Peyer's patch (tissue), 4 donors: ENCODE measurements at places on chromosomes 11 and 22. TPM values are rescaled to one million over a fixed set of nuclear protein-coding genes. Genes with fewer than 3 reads are reported as not detected.
A peak's percentile ranks its signal among the peaks of the same experiment; 100 is the strongest.

MYBPC3 gene
- total RNA-seq, result not detected

DNA sequence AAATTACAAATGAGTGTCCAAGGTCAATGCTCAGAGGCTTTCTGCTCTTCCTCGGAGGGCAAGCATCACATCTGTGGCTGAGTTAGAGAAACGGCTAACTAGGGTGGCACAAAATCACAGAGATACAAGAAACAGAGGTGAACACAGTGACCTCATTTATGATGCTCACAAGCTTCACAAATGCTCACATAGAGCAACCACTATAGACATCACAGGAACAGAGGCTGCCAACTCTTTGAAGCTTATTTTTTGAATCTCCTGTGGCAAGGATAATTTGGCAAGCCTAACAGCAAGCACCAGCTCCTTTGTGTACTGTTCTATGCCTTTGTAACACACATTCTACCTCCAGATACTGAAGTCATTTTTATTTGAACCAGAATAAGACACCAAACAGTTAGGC, 416.5 kb upstream of the DDI1 start:
- no peak overlapping the region for H3K4me3 ChIP-seq
- H3K4me1 ChIP-seq, result no peaks in the 10 kb centered on the region
- no peak overlapping the region for H3K27ac ChIP-seq

DNA sequence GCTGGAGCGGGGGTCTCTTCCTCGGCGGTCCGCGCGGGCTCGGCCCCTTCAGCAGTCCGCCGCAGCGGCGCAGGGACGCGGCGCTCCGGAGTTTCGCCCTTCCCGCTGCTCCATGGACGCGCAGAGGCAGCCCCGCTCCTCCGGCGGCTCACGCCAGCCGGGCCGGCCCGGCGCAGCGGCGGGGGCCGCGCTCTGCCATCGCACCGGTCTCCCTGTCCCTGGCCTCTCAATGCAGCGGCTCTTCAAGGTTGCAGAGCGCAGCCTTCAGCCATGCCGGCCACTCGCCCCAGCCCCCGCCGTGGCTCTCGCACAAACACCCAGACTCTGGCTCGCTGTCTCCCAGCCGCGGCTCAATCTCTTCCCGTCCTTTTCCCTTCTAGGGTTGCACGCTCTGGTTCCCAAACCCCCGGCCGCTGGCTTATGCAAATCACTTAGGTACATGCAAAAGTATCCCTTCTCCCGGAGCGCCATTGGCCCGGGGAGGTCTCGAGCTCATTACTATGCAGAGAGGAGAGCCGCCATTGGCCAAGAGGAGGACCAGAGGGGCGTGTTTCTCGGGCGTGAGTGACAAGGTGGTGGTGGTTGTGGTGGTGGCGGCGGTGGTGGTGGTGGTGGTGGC, at the start of gene LGR4:
Gene LGR4 (minus strand): TSS at position 393 of the 619 bp plus-strand sequence. CDS start 488 bp downstream, outside the sequence.
- H3K4me3 ChIP-seq, result peak within 1 kb of the TSS; percentile 83
- no peaks in the 10 kb centered on the region for H3K4me1 ChIP-seq
- H3K27me3 ChIP-seq, result no peaks in the 10 kb centered on the region
- DNase-seq, result peak; percentile 96
- peak within 1 kb of the TSS; percentile 77 for H3K27ac ChIP-seq
- H3K36me3 ChIP-seq, result no peaks in the 10 kb centered on the region

DNA sequence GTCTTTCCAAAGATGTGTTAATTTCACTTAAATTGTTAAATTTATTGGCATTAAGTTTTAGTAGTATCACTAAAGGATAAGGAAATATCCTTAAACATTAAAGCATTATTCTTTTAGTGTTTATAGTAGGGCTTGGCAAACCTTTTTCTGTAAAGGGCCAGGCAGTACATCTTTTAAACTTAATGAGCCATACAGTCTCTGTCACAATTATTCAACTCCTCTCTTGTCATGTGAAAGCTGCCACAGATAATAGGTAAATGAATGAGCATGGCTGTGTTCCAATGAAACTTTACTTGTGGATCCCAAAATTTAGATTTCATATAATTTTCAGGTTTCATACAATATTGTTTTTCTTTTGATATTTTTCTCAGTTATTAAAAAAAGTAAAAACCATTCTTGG, 268.2 kb upstream of the C11orf87 start:
- no peaks in the 10 kb centered on the region for H3K4me1 ChIP-seq
- H3K4me3 ChIP-seq, result no peak overlapping the region
- no peak overlapping the region for H3K27ac ChIP-seq
- H3K36me3 ChIP-seq, result no peaks in the 10 kb centered on the region
- DNase-seq, result no peak
- H3K27me3 ChIP-seq, result no peaks in the 10 kb centered on the region

DNA sequence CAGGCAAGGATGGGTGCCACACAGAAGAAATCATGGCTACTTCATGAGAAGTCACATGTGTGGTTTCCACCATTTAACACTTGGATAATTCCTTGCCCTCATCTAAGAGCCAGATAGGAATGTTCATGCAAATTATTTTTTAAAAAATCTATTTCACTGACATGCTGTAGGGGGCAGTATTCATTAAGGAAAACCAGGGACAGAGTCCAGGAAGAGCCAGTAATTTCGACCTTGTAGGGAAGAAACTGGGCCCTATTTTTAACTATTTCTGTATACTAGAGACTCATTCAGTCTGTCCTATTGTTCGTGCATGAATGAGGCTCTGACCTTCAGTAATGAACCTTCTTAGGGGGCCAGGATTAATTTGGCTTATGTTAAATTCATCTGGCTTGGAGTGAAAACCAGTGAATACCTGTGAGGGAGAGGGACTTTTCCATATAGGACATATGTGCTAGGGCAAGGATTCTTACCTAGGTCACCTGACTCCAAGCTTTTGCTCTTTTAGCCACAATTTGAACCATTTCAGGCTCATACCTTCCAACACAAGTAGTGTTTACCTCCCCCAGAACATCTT, 192.7 kb downstream of the NAV2 start:
- H3K36me3 ChIP-seq, result no peaks in the 10 kb centered on the region
- H3K4me3 ChIP-seq, result no peak overlapping the region
- no peak for DNase-seq
- no peaks in the 10 kb centered on the region for H3K27me3 ChIP-seq
- H3K27ac ChIP-seq, result no peak overlapping the region
- no peaks in the 10 kb centered on the region for H3K4me1 ChIP-seq

DNA sequence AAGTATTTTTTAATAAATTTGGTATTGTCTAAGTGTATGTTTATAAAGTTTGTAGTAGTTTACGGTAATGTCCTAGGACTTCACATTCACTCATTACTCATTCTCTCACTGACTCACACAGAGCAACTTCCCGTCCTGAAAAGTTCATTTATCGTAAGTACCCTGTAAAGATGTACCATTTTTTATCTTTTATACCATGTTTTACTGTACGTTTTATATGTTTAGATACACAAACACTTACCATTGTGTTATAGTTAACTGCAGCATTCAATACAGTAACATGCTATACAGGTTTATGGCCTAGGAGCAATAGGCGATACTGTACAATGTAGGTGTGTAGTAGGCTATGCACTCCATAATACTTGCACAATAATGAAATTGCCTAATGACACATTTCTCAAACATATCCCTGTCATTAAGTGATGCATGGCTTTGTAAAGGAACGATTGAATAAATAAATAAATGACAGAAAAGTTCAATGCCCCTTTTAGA, 12.5 kb upstream of the CARD18 start:
- H3K36me3 ChIP-seq, result no peaks in the 10 kb centered on the region
- no peaks in the 10 kb centered on the region for H3K4me1 ChIP-seq
- H3K27me3 ChIP-seq, result no peaks in the 10 kb centered on the region
- H3K4me3 ChIP-seq, result no peak overlapping the region

DNA sequence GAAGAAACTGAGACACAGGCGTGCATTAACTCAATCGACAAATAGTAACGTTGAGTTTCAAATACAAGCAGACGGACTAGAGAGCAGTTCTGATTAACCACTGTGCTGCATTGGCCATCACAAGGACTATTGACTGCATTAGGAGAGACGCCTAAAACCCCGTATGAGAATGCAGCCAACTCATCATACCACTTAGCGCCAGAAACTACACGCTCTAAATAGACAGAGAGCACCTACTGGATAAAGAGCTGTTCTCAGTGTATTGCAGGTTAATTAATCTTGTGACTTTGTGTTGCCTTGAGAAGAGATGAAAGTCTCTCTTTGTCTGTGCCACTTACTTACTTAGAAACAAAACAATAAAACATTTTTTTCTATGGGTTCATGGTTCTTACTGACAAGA, 484.0 kb downstream of the OPCML start:
- no peaks in the 10 kb centered on the region for H3K27me3 ChIP-seq
- no peaks in the 10 kb centered on the region for H3K4me1 ChIP-seq
- H3K36me3 ChIP-seq, result no peaks in the 10 kb centered on the region
- no peak overlapping the region for H3K27ac ChIP-seq
- H3K4me3 ChIP-seq, result no peak overlapping the region

TTLL8 gene
- not detected for total RNA-seq

DNA sequence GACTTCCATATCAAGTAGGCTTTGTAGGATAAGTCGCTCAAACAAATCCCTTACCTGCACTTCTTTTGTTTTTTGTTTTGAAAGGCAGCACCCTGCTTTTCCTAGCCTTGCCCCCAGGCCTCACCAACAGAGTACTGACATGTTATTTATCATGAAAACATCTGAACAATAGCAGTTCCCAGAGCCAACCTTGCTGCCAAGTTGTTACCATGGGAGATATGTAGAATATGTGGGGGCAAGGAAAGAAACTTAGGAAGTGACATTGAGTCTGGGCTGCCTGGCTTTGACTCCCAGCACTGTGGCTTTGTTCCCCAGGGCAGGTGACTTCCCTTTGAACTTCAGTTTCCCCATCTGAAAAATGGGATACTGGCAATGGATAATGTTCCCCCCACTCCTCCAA, 53.4 kb upstream of the CRYBB3 start:
- no peaks in the 10 kb centered on the region for H3K4me1 ChIP-seq
- H3K4me3 ChIP-seq, result no peak overlapping the region
- no peaks in the 10 kb centered on the region for H3K36me3 ChIP-seq
- H3K27me3 ChIP-seq, result no peaks in the 10 kb centered on the region
- no peak overlapping the region for H3K27ac ChIP-seq

- peaks cover 71% of the 10 kb centered on the region for H3K36me3 ChIP-seq
- no peaks in the 10 kb centered on the region for H3K27me3 ChIP-seq
- no peak for DNase-seq
- H3K4me1 ChIP-seq, result no peaks in the 10 kb centered on the region
- no peak overlapping the region for H3K27ac ChIP-seq
- H3K4me3 ChIP-seq, result no peak overlapping the region
These were observed 108.2 kb downstream of the BCR start for GRCh38 chr22:23288301-23289129.

DNA sequence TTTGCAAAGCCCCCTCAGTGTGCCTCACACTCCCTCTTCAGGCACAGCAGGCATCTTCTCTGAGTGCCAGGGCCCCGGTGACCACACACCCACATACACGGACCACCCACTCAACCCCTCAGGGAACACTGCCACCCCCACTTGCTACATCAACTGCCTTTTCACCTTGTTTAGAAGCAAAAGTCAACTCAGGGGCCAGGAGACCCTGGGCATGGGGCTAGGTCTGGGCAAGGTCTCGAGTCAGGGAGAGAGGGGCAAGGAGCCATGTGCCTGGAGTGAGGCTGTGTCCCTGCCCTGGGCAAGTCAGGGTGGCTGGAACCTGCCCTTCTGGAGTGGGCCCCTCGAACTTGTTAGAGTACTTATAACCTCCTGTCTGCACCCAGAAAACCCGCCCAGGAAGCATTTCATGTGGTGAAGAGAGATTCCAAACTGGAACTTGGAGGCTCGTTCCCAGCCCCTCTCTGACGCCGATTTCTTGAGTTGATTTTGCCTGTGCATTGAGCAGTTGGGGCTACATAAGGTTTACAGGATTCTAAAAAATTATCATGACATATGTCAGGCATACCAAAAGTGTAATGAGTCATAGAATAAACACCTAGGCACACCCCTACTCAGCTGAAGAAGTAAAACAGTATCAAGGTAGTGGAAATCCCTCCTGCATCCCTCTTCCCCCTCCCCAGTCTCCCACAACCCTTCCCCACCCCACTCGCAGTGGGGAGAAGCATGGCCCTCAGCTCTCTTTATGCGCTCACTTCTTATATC, 74.3 kb downstream of the MYEOV start:
- no peak for DNase-seq
- H3K27ac ChIP-seq, result no peak overlapping the region
- no peaks in the 10 kb centered on the region for H3K4me1 ChIP-seq
- H3K27me3 ChIP-seq, result no peaks in the 10 kb centered on the region

DNA sequence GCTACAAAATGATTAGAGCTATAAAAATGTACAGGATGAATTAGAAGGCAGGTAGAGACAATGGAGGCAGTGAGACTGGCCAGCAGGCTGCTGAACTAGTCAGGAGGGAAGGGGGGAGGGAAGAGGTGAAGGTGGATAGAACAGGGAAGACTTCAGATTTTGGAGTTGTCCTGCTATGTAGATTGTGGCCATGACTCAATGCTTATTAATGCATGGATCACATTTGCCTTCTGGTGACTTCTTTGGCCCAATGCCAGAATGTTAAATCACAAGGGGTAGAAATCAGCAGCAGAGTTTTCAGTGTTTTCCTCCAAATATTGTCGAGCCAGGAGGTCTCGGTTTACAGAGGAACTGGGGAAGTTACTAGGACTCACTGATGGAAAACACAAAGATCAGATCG, 346.6 kb downstream of the AASDHPPT start:
- no peak for DNase-seq
- H3K27me3 ChIP-seq, result no peaks in the 10 kb centered on the region
- no peak overlapping the region for H3K27ac ChIP-seq
- H3K4me3 ChIP-seq, result no peak overlapping the region
- no peaks in the 10 kb centered on the region for H3K4me1 ChIP-seq
- no peaks in the 10 kb centered on the region for H3K36me3 ChIP-seq

GRCh38 chr22:47691152-47691895, 928.9 kb downstream of the TBC1D22A start:
- H3K4me3 ChIP-seq, result no peak overlapping the region
- no peaks in the 10 kb centered on the region for H3K27me3 ChIP-seq
- H3K36me3 ChIP-seq, result no peaks in the 10 kb centered on the region
- no peak overlapping the region for H3K27ac ChIP-seq
- DNase-seq, result no peak

PNPLA5 gene
- not detected for total RNA-seq

GRAP2 gene
- total RNA-seq, result 92.4 TPM

GRCh38 chr11:128563308-128563707, 24.1 kb downstream of the ETS1 start:
- no peaks in the 10 kb centered on the region for H3K4me1 ChIP-seq
- H3K4me3 ChIP-seq, result no peak overlapping the region
- H3K36me3 ChIP-seq, result no peaks in the 10 kb centered on the region
- no peaks in the 10 kb centered on the region for H3K27me3 ChIP-seq
- no peak overlapping the region for H3K27ac ChIP-seq

GRCh38 chr11:35964841-35965240, 21.0 kb downstream of the LDLRAD3 start:
- H3K36me3 ChIP-seq, result no peaks in the 10 kb centered on the region
- H3K27me3 ChIP-seq, result no peaks in the 10 kb centered on the region
- no peaks in the 10 kb centered on the region for H3K4me1 ChIP-seq
- no peak for DNase-seq
- H3K4me3 ChIP-seq, result no peak overlapping the region

TNKS1BP1 gene
- total RNA-seq, result 91.8 TPM

- no peaks in the 10 kb centered on the region for H3K27me3 ChIP-seq
- no peaks in the 10 kb centered on the region for H3K36me3 ChIP-seq
- no peak for DNase-seq
These were observed 31.7 kb downstream of the POLR3H start for GRCh38 chr22:41512421-41513194.

- H3K4me3 ChIP-seq, result no peak overlapping the region
- H3K4me1 ChIP-seq, result no peaks in the 10 kb centered on the region
- no peaks in the 10 kb centered on the region for H3K27me3 ChIP-seq
- no peak for DNase-seq
- peaks cover 5% of the 10 kb centered on the region for H3K36me3 ChIP-seq
These were observed 277.6 kb upstream of the SYN3 start for GRCh38 chr22:33335611-33336279.

SEC14L6 gene
- total RNA-seq, result not detected

- no peak overlapping the region for H3K4me3 ChIP-seq
- H3K4me1 ChIP-seq, result no peaks in the 10 kb centered on the region
- no peaks in the 10 kb centered on the region for H3K36me3 ChIP-seq
- peak; percentile 24 for DNase-seq
These were observed 53.4 kb upstream of the SPATA19 start for GRCh38 chr11:133898770-133899115.
